ENCODE measurements at places on chromosomes 6 and 20. TPM values are rescaled to one million over a fixed set of nuclear protein-coding genes. Genes with fewer than 3 reads are reported as not detected.

DNA sequence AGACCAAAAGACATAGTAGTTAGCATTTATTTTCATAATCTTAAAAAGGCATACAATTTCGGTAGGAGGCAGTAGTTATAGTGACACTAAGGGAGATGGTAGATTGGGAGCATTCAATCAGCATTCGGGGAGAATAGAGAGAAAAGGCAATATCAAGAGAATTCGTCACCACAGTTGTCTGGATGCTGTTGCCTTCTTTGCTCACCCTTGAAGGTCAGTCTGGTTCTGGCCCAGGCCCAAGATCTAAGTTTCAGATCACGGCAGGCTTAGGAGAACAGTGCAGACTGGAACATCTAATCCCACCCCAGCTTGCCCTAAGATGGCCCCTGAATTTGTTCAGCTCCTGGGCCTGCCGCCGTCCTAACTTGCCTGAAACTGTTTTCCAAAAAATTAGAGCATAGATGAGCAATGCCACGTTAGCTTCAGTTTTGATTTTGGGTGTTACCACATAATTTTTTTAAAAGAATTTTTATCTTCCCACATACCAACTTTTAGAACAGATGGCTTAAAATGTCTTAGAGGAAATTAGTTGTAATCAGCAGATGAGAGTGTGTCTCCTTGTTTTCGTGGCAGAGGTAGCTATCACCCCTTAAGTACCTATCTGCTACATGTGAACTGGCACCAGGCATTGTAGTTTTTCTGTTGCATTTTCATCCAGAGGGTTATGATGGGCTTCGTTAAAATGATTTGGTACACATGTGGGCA is 8.3 kb upstream of the CEP85L start:
- DNase-seq: no peak

Gene PLA2G7
- total RNA-seq: 7.6 TPM

Gene TCF21
- total RNA-seq: not detected

Gene OR2H1
- not detected for total RNA-seq

All from suprapubic skin (tissue), 4 donors.